Cortex of kidney (tissue), 1 donor: ENCODE measurements at places on chromosomes 11 and 22.

GRCh38 chr11:68447015-68447801 is 13.3 kb upstream of the PPP6R3 start:
- DNase-seq: no peak

- DNase-seq: no peak
These were observed 157.7 kb downstream of the TTC17 start for GRCh38 chr11:43516316-43516850.

GRCh38 chr22:40499209-40499623 is 128.8 kb downstream of the SGSM3 start:
- no peak for DNase-seq

DNA sequence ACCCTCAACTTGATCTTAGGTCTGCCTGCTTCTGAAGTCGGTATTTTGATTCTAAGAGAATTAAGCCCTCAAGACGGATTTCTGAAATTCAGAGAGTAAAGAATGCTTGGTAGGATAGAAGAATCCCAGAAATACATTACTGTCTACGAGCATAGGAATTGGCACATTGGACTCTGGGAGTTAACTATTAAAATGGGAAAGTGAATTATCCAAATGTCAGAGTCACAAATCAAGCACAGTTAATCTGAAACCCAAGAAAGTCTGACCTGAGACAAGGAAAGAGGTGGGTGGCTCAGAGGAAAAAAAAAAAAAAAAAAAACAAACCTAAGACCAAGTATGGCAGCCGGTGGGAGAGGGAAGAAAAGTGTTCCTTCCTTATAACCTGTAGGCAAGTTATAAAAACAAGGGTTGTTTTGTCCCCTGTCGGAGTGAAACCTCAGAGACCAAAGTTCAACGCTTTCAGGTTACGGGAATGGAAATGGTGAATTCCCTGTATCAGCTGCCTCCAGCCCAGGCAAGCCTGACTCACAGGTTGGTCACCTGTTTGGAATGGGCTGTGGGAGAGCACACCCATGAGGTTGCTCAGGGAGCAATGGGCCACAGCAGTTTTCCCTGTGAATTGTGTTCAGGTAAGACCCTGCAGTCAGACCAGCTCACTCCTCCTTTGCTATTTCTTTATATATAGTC is 139.0 kb downstream of the ETS1 start:
- no peak for DNase-seq

DNA sequence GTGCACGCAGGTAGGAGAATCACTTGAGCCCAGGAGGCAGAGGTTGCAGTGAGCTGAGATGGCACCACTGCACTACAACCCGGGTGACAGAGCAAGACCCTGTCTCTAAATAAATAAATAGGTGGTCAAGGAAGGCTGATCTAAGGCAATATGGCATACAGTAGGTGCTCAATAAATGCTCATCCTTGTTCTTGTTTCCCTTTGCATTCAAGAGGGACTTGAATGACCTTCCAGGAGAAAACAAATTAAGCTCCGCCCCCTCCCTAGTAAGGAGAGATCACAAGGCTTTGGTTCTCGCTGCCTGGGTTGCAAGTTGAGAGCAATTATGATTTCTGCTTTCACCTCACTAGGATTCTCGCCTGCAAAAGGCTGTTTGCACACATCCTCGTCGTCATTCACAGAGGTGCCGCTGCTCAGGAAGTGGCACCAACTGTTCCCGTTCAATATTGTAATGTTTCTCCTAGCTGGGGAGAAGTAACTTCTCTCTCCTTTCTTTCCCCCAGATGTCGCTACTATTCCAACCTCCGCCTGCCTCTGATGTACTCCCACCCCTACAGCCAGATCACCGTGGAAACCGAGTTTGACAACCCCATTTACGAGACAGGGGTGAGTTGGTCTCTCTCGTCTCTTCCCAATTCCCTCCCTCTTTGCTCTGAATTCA is 51.8 kb upstream of the ASPHD2 start:
- DNase-seq: no peak

DNA sequence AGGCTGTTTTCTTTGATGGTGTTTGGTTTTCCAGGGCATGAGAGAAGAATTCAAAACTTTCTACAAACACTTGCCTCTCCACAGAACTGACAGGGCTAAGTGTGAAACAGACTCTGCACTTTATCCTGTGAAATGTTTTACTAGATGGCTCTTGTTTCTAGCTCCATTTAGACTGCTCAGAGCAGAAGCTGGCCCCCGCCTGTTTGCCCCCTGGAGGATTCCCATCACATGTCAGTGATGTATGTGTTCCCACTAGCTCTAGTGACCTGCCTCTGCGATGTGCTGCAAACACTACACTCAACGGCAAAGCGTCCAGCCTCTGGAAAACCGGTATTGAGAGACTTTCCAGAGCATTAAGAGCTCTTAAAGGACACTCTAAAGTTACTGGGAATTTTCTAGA is 41.4 kb upstream of the PCF11 start:
- DNase-seq: no peak

DNA sequence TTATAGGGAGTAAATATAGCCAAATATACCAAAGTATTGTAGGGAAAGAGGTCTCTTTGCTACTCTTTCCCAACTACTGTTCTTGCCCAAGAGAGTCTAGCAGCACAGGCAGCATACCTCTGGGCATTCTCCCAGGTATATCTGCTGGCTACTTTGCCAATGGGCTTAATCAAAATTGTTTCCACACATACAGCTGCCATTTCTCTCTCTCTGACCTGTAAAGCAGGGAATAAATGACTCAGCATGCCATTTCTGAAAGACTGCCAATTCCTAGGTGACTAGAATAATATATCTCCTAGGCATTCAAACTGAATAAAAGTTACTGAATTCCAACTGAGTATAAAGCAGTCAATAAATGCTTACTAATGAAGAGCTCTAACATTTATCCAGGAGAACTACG is 44.6 kb downstream of the RDX start:
- DNase-seq: no peak

GRCh38 chr11:62931499-62932278 is 10.5 kb upstream of the CHRM1 start:
- DNase-seq: no peak
